Activated T-helper 2 cell treated with anti-CD3 and anti-CD28 coated beads, Interferon-gamma antibody, Interleukin-2, Interleukin-4, amounts not matched to agents 10 μg/mL and 5 μg/mL and 100 μg/mL, durations not matched to agents 14 hours and 24 hours and 36 hours (primary cell): ENCODE measurements at places on chromosomes 11 and 22. TPM values are rescaled to one million over a fixed set of nuclear protein-coding genes. Genes with fewer than 3 reads are reported as not detected.
A peak's percentile ranks its signal among the peaks of the same experiment; 100 is the strongest.

Gene OVOL1
- total RNA-seq, result 0.16 TPM in 2 replicates

Gene TMEM45B
- 0.27 and 0.39 TPM in 2 replicates for total RNA-seq

Gene NPAS4
- total RNA-seq, result 0.09 and 0.16 TPM in 2 replicates

Gene CNGA4
- not detected in 2 replicates for total RNA-seq

DNA sequence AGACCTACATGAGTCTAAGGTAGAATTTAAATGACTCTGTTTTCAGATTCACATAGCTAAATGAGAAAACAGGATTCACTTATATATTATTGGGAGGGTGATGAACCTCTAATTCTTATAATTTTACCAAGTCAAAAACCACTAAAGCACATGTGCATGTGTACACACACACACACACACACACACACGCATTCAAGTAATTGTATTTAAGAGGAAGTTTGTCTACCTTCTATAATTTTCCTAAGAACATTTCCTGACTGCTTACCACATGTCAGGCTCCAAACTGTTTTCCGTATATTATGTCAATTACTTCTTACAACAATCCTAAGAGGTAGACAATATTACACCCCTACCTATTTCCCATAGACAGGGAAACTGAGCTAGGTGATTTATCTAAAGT, 6.7 kb downstream of the RNF141 start:
- no peak for DNase-seq

DNA sequence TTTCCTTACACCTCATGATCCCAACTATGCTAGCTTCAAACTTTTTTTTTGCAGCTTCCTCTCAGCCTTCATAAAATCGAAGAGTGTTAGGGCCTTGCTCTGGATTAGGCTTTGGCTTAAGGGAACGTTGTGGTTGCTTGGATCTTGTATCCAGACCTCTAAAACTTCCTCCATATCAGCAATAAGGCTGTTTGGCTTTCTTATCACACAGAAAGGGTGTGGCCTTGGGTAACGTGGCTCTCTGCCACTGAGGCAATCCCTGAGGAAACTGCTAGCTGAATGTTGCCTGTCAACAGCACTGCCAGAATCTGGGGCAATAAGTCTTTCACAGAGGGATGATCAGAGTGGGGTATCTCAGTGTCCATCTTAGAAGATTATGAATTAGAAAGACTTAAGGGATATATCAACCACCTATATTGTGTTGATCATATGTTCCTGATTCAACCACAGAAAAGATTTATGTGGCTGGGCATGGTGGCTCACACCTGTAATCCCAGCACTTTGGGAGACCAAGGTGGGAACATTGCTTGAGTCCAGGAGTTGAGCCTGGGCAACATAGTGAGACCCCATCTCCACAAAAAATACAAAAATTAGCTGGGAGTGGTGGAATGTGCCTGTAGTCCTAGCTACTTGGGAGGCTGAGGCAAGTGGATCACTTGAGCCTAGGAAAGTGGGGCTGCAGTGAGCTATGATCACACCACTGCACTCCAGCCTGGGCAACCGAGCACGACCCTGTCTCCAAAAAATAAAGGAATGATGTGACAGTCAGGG, 12.5 kb upstream of the CUL5 start:
- no peak for DNase-seq

DNA sequence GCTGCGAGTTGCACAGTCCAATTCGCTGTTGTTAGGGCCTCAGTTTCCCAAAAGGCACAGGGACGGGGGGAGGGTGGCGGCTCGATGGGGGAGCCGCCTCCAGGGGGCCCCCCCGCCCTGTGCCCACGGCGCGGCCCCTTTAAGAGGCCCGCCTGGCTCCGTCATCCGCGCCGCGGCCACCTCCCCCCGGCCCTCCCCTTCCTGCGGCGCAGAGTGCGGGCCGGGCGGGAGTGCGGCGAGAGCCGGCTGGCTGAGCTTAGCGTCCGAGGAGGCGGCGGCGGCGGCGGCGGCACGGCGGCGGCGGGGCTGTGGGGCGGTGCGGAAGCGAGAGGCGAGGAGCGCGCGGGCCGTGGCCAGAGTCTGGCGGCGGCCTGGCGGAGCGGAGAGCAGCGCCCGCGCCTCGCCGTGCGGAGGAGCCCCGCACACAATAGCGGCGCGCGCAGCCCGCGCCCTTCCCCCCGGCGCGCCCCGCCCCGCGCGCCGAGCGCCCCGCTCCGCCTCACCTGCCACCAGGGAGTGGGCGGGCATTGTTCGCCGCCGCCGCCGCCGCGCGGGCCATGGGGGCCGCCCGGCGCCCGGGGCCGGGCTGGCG, at the start of gene BCR:
BCR (plus strand) TSS at position 209 of the 592 bp plus-strand sequence. CDS start 452 bp downstream, outside the sequence.
- peak; percentile 50 for DNase-seq

DNA sequence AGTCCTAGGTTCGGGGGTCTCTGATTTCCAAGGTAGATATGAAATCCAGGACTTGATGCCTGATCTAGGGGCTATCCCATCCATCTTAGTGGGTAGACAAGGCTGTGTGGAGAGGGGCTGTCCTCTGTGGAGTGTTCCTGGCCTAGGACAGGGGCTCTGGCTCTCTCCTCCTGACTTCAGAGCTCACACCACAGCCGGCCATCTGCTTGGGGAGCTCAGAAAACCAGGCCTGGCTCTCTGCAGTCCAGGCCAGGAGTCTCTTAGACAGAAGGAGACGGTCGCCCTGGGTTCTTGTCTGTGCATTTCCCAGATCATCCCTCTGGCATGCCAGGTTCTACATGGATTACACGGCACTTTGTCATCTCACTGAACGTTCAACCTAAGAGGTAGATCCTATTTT, 17.9 kb downstream of the TUB start:
- DNase-seq, result no peak
